NCI-H460 (cell line): ENCODE measurements at places on chromosomes 13 and 19.

GRCh38 chr13:56528040-56528790 is 612.5 kb upstream of the PRR20A start:
- no peak for DNase-seq

GRCh38 chr13:75896271-75896670 is 260.1 kb downstream of the LMO7 start:
- no peak for DNase-seq

DNA sequence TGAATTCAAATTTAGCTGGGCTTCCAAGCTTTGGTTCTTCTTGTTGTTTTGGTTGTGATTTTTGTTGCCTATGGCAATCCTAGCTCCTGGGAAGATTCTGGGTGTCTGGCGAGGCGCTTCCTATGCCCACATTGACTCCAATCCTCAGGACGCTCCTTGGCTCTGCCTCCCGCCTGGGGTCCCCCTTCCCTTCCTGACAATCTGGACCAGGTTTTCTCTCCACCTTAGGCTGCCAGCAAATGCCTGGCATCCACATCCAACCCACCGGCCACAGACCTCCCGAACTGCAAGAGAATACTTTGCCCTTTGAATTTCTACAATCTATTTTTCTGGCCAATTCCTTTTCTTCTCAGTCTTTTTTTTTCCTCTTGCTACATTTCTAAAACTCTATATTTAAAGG is 186.9 kb upstream of the UBL3 start:
- DNase-seq = no peak

DNA sequence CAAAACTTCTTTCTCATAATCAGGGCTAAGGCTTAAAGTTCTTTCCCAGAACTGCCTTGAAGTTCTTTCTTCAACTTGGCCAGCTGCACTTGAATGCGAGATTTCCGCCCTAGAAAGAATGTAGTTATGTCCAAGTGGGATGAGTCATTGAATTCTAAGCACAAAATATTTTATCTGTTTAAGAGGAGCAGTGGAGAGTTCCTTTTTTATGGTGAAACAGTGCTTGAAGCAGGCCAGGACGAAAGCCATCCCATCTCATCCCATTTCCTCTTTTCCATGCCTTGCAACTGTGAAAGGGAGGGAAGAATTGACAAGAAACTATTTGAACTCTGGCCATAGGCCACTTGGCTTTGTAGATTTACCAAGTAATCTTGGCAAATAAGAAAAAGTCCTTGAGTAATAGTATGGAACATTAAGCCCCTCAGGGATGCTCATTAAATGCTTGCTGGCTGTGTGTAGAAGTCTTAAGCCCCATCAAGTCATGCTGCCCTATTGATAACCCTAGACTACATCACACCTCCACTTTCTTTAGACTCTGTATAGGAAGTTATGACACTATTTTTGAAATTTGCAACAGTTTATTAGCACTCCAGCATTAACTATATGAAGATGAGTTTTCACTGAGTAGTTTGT is 174.5 kb downstream of the KCTD12 start:
- DNase-seq = no peak

GRCh38 chr19:11090997-11091702 is 1.9 kb downstream of the LDLR start:
- DNase-seq = no peak

DNA sequence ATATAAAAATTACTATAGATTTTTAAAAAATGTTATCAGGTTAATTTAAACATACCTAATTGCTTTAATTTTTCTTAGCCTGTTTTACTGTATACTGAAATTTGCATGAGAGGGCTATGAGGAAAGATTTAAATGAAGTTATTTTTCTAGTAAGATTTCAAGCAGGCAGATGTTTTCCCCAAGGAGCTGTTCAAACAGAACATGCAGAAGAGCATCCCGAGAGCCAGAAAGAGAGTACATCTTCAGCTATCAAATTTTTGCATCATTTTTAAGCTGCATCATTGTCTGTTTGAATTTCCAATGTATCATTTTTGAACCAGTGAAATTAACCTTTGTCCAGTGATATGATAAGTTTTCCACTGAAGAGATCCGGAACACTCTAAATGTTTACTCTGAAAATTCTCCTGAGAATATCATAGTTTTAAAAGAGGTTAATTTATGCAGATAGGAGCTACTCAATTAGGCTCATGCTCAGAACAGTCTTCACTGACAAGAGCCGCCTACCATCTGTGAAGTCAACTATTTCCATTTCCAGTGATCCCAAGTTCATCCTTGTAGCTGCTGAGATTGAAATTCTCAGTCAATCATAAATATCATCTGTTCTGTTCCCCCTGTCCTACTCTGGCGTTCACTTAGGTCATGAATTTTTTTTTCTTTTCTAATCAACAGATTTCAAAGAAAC is 467.7 kb upstream of the NBEA start:
- DNase-seq = no peak

DNA sequence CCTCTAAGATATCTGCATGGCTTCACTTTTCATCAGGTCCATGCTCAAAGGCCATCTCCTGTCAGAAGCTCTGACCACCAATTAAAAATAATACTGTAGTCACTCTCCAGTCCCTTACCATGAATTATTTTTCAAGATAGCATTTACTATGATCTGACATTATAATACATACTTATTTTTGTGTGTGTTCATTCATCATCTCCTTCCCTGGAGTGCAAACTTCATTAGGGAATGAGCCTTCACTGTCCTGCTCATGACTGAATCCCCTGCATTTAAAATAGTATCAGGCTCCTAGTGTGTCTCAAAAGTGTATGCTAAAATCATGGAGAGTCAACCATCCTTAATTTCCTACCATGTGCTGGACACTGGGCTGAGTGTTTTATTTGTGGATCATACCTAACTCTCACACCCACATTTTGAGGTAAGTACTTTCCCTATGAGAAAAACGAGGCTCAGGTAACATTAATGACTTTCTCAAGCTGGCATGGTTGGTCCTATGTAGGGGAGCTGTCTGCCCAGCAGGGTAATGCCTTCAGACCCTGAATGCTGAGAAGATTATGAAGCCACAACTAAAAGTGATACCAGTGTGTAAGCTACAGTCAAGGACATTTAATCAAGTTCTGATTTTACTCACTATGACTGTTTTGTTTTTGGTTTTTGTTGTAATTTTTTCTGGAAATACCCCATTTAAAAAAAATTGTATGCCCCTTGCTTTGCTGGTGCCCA is 16.3 kb downstream of the PLA2G4C start:
- no peak for DNase-seq
